Keratinocyte (primary cell): ENCODE measurements at places on chromosomes 11 and 22.

GRCh38 chr11:73376803-73377629 lies 817 bp downstream of the RELT start:
- DNase-seq = peak; percentile 58

DNA sequence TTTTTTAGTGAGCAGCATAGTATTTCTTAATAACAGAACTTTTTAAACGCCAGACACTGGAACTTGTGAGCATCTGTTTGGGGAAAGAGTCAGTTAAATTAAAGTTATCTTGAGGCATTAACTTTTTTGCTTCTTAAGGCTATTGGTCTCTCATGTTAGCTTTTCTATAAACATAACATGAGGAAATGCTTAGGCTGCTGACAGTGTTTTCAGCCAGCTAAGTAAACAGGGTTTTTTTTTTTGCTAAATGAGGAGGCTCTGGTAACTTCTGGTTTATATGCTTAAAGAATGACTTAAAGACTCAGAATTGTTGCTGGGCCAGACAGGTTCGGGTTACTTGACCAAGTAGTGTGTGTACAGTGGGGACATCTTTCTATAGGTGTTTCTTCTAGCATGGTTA lies 95.8 kb upstream of the ALKBH3 start:
- DNase-seq = no peak

GRCh38 chr11:8871962-8872361 lies 39.0 kb upstream of the AKIP1 start:
- DNase-seq = no peak

DNA sequence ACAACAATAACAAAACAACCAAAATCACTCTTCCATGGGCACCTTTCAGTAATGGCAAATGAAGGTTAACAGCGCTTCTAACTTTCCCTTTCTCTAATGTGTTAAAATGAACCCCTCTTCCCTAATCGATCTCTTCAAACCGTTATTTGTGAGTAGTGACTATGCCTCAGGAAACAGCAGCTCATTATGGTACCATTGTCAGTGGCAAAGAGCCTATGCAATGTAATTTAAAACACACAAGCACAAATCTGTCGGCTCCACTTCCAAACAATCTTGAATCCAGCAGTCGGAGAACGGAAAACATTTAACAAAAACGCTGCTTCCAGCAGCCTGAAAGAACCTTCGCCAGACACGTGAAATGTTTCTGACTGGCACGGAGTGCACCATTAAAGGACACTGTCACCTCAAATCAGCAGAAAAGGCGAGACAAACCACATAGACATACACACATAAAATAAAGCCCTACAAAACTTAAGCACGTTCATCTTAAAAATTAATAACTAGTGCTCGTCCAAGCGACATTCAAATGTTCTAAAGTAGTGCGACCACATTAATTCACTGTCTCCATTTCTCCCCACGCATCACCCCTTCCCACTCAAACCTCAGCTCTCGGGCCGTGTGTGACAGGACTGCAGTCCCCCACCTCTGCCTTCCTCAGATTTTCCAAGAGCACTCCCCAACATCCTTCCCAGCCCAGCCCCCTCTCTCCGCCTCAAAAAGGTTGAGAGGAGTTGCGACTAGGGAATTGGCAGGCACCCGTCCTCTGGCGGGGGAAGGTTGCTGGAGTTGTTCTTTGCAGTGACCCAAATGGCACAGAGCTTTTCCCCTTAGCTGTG lies 748 bp downstream of the RAB30 start:
- no peak for DNase-seq

- DNase-seq = no peak
These were observed 23.9 kb upstream of the CD44 start for GRCh38 chr11:35114906-35115687.

GRCh38 chr22:44409211-44409973 lies 88.6 kb downstream of the RTL6 start:
- no peak for DNase-seq

GRCh38 chr11:128879817-128880216 lies 11.3 kb upstream of the KCNJ5 start:
- no peak for DNase-seq

- DNase-seq = no peak
These were observed 14.5 kb downstream of the ACP2 start for GRCh38 chr11:47233989-47234668.

- DNase-seq = peak; percentile 41
These were observed 18.6 kb upstream of the SCARF2 start for GRCh38 chr22:20456064-20456721.

DNA sequence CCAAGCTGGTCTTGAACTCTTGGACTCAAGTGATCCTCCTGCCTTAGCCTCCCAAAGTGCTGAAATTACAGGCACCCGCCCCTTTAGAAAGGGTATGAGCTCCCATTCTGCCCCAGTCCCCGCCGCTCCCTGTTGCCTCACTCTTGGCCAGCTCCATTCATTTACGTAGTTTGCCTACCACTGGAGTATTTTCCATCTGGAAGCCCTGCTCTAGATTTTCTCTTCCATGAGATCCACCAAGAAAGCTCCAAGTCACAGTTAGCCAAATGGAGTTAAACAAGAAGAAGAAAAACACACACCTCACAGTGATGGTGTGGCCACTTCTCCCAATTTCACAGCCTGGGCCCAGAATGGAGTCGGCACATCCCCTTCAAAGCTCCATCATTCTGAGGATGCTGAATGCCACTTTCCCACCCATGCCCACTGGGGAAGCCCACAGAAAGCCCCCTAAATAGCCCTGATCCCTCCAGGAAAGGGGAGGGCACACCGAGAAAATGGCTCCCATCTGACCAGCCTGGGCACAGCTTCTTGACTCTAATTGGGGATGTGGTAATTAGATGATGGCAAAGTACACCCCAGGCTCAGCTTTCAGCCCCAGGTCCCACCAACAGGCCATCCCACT lies 381.2 kb downstream of the MN1 start:
- no peak for DNase-seq

GRCh38 chr11:126475014-126475991 lies 119.8 kb downstream of the ST3GAL4 start:
- no peak for DNase-seq

- DNase-seq = no peak
These were observed 160.9 kb upstream of the SYT13 start for GRCh38 chr11:45446998-45447397.

- DNase-seq = no peak
These were observed 6.0 kb downstream of the HPS5 start for GRCh38 chr11:18315893-18316292.

GRCh38 chr22:42752230-42752746 lies 31.6 kb upstream of the A4GALT start:
- DNase-seq = no peak

DNA sequence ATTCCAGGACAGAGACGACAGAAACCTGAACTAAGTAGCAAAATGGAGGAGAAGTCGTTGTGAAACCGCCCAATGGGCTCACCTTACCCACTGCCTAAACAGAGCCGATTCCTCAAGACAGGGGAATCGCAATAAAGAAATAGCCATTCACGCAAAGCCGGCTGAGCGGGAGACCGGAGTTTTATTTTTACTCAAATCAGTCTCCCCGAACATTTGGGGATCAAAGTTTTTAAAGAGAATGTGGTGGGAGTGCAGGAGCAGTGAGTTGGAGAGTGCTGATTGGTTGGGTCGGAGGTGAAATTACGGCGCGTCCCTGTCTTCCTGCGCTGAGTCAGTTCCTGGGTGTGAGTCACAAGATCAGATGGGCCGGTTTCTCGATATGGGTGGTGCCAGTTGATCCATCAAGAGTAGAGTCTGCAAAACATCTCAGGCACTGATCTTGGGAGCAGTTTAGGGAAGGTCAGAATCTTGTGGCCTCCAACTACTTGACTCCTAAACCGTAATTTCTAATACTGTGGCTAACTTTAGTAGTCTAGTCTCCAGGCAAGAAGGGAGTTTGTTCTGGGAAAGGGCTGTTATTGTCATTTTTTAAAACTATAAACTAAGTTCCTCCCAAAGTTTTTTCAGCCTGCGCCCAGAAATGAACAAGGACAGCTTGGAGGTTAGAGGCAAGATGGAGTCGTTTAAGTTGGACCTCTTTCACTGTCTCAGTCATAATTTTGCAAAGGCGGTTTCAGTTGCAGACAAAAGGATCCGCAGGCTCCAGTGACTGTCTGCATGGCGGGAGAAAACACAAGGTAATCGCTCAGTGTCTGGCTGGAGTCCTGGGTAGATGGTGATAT lies 34.1 kb downstream of the OR4D9 start:
- no peak for DNase-seq

DNA sequence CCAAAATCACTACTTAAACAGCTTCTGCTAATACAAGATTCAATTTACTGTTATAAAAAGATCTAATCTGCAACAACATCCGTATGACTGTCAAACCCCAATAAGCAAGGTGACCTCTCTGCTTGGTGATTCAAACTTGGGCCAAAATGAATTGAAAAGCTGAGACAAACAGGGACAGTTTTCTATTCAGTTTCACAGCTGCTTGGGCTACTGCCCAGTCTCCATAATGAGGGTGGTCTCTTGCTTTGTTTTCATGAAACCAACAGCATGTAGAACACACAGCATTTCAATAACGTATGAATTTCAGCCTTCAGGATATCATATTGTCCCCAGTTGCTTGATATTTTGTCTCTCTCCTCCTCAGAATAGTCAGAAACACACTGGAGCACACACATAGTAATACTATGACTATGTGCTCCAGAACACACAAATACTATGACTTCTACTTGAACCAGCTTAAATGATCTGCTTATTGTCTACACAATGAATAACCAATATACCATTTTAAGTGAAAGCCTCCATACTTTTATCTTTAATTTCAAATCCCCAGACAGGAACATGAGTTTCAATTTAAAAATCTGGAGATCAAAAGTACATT lies 285.0 kb downstream of the TTC28 start:
- no peak for DNase-seq

GRCh38 chr11:114846416-114846791 lies 168.1 kb downstream of the NXPE2 start:
- DNase-seq = no peak
